ENCODE measurements at places on chromosomes 5 and 9.
A peak's percentile ranks its signal among the peaks of the same experiment; 100 is the strongest.

GRCh38 chr9:73549991-73550390 is 398.3 kb downstream of the ANXA1 start:
- DNase-seq = no peak

- DNase-seq = no peak
Observed at GRCh38 chr9:33014665-33015014, 10.4 kb upstream of the DNAJA1 start.

DNA sequence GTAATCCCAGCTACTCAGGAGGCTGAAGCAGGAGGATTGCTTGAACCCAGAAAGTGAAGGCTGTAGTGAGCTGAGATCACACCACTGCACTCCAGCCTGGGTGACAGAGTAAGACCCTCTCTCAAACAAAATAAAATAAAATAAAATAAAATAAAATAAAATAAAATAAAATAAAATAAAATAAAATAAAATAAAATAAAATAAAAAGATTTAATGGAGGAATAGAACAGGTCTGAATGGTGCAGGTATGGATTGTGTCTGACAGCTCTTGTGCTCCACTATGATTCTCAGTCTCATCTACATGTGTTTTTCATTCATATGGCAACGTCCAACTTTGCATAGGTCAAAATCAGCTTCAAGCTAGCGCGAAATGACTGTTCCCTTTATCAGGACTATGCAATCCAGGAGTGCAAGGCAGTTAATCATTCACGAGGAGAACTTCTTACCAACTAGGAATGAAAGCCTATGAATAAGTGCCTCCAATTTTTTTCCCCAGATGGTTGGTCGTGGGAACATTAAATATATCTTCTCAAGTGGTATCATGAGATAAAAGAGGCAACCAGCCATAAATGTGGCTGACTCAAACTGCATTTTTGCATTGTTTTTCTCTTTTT is 1392.3 kb upstream of the CDH9 start:
- no peak for DNase-seq

DNA sequence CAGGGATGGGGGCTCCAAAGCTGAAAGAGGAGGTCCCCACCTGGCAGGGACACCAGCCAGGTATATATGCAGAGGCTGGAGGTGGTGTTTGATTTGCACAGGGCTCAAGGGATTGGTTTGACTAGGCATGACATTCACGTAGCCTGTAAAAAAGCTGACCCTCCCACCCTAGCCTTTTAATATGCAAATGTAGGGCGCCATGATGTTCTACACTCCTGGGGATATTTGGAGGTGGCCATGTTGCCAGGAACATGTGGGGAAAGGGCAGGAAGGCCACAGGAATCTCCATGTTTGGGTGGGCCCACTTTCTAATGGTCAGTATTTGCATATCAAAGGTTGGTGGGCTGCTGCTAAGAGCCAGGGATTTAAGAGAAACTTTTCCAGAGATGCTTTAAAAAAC is 12.0 kb upstream of the THG1L start:
- DNase-seq = no peak

GRCh38 chr5:130923543-130924124 is 241.4 kb downstream of the HINT1 start:
- DNase-seq = no peak

DNA sequence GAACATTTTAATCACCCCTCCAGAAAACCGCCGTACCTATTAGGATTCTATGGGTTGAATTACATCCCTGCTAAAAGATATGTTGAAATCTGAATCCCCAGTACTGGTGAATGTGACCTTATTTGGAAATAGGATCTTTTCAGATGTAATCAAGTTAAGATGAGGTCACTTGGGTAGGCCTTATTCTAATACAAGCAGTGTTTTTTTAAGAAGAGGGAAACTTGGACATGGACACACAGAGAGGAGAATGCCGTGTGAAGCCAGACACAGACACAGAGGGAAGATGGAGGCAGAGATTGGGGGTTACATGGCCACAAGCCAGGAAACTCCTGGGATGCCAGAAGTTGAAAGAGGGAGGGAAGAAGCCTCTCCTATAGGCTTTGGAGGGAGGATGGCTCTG is 183.5 kb downstream of the GNA14 start:
- DNase-seq = no peak

DNA sequence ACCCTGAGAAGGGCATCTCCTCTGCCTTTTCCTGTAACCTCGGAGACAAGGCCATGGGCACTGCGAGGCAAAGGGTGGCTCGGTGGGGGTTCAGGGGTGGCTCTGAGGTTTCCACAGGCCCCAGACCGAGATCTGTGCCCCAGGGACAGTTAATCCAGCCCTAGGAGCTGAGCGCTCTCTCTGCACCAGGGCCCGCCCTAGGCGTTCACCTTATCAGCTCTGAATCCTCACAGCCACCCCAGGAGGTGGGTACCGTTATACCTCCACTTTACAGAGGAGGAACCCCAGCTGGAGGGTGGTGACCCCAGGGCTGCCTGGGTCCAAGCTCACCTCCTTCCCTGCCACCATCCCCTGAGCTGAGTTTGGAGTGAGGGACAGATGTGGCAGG is 2.3 kb upstream of the ENG start:
- no peak for DNase-seq

DNA sequence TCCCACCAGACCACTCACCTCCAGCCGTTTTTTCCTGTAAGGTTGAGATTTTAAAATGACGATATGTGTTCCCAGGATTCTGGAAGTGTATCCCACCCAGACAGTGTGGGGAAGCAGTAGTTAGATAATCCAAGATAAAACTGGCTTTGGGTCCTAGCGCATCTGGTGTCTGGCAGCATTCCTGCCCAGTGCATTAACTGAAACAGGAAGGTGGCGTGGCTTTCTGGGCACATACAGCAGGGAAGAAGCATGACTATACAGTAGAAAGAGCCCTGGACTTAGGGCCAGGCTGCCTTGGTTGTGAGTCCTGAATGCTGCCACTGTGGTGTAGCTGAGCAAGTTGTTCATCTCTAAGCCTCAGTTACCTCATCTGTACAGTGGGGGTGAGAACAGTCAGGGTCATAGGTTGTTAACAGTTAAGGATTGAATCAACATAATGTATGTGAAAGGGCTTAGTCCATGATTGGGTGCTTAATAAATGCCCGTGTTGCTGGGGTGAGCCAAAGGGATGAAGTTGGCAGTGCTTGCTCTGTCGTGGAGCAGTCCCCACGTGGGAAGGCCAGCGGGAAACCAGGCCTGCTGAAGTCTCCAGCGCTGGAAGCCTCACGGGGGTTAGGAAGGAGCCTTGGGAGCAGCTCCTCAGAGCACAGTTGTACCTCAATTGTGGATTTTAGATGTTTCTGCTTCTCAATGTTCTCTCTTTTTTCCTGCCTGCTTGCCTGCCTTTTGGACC is 18.0 kb downstream of the CLTA start:
- DNase-seq = no peak

DNA sequence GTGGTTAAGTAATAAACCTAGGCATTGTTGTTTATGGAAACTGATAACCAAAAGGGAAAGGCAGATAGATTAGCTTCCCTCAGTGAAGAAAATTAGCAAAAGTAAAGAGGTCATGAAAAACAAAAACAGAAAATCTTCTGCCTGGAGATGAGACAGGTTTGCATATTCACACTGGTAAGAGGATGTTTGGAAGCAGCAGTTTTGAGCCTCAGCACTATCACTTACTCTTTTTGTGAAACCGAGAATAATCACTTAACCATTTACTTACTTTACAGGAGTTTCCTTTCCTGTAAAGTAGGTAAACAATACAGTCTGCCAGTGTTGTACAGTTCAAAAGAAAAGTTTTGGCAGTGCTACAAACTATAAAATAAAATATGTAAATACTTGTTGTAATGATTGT is 35.5 kb upstream of the EMB start:
- DNase-seq = no peak

GRCh38 chr5:114504560-114504959 is 142.7 kb downstream of the KCNN2 start:
- no peak for DNase-seq

DNA sequence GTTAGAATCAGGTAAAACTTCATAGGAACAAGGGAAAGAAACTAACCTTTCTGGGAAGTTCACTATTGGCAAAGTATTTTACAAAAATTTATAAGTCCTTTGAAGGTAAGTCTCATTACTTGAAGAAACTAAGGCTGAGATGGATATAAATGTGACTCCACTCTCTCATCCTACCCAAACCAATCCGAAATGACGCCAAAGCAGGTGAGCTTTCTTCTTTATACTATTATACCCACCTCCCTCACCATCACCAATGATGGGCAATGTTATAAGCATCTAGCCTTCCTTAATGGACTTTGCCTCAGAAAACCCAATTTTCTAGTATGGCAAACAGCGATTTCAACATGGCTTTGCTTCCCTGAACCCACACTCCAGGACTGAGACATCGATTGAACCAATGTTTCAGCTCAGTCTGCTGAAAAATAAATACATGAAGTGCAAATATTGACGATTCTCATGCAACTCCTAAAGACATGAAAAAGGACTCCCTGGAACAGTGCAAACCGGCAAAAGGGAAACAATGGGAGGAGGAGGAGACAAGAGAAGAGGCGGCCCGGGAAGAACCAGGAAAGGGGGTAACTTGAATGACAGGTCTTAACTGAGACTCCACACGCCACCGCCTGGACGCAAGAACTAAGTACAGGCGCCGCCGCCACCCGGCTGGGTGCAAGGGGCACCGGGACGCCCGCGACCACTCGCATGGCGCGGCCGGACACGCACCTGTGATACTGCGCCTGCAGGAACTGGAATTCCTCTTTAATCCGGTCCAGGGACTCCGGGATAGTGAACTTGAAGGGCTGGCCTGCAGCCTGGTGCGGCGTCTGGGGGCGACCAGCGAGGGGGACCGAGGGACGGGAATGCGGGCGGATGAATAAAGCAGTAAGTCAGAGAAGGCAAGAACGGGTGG is 2.5 kb downstream of the TLE1 start:
- peak; percentile 14 for DNase-seq

DNA sequence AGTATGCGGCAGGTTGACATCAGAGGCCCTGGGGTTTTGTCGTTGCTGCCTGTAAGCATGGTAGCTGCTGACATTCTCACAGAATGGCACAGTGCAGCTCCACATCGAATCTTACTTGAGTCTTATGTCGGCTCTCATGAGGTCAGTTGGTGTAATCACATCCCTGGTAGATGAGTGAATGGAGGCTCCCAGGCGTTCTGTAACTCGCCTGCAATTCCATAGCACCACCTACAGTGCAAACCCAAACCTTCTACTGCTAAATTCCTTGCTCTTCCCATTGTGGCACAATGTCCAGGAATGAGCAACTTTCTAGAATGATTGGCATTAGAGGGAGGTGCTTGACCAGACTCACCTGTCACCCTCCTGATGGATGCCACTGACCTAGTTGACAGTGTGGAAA is 578.4 kb downstream of the CCDC171 start:
- DNase-seq = no peak

DNA sequence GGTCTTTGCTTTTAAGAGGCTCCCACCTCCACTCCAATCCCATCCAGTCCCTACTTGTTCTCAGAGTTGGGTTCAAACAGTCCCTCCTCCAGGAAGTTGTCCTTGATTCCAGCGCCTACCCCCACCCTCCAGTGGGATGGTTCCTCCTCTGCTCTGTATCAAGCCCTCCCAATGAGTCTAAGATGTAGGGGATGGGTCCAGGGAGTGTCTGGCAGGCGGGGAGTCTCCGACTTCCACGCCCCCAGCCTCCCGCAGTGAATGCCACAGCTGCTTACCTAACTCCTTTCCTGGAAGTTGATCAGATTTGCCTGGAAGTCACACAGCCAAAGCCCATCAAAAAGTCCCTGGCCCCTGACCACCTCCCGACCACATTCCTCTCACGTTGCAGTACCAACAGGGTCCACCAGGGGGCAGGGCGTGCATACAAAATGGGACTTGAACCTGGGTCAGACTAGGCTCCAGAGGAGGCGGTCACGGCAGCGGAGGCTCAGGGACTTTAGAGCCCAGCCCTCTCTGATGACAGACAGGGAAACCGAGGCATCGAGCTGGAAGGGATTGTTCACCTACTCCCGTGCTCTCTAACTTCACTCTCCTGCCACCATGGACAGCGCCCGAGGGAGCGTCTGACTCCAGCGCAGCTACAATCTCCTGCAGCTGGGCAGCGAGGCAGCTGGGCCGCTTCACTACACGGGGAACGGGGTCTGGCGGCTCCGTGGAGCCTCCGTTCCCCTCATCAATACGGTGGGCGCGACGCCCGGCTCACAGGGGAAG is 25.0 kb upstream of the TDRD7 start:
- no peak for DNase-seq

- no peak for DNase-seq
Observed at GRCh38 chr5:150300496-150301169, 2.1 kb downstream of the ARSI start.

GRCh38 chr9:108363311-108363710 is 492.5 kb downstream of the ACTL7B start:
- no peak for DNase-seq

DNA sequence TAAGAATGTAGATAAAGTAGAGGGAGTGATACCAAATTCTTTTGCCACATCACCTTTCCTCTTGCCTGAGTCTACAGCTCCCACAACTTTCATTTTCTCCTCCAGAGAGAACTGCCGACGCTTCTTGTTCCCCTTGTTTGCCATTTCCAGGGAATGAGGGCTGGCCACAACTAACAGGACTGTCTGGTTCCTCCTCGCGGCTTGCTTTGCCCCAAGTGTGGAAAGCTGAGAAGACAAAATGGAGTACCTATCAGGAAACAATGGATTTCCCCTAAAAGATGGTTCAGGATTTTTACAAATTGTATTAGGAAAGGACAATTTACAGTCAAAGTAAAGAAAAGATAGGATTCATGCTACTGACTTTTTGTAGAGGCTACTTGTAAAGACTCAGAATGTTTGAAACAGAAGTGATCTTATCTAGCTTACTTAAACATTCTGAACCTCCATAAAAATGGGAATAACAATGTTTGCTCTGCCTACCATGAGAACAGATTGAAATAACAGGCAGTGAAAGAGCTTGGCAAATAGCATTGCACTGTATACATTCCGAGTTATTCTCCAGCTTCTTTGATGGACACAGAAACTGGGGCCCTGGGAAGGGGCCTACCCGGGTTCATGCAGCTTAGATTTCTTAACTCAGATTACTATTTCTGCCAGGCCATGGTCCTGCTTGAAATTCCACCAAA is 4.1 kb downstream of the TIGD6 start:
- no peak for DNase-seq

GRCh38 chr5:160271396-160271795 is 41.0 kb downstream of the CCNJL start:
- no peak for DNase-seq

- DNase-seq = no peak
Observed at GRCh38 chr5:8376478-8376877, 507.5 kb downstream of the MTRR start.

DNA sequence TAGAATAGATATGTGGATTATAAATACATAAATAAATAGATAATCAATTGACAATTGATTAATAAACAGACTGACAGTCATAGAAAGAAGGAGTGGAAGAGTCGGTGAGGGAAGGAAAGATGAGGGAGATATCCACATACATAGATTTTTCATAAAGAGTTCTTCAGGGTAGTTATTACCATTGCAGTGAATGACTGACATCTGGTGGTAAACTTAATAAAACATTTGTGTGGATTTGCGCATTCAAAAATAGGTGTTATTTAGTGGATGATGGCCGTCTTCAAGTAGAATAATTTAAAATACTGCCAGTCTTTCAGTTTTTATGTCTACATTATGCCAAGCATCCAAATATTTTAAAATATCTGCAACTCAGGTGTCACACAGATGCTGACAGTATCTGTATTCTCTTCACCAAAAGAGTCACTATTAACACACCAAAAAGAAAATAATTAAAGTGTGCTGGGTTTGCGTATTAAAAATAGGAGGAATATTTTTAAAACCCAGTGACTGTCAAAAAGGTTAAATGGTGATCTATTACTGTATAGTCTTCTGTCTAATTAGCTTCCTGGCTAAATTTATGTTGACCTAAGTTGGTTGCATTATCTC is 78.8 kb downstream of the GIN1 start:
- no peak for DNase-seq

Data from NCI-H187 treated with DMSO at 0.1 percent for 48 hours (cell line).